Stimulated activated CD4-positive, alpha-beta T cell treated with anti-CD3 and anti-CD28 coated beads, Interleukin-15, amount 100 ng/mL, for 1 hour (primary cell): ENCODE measurements at places on chromosomes 1 and 21.

DNA sequence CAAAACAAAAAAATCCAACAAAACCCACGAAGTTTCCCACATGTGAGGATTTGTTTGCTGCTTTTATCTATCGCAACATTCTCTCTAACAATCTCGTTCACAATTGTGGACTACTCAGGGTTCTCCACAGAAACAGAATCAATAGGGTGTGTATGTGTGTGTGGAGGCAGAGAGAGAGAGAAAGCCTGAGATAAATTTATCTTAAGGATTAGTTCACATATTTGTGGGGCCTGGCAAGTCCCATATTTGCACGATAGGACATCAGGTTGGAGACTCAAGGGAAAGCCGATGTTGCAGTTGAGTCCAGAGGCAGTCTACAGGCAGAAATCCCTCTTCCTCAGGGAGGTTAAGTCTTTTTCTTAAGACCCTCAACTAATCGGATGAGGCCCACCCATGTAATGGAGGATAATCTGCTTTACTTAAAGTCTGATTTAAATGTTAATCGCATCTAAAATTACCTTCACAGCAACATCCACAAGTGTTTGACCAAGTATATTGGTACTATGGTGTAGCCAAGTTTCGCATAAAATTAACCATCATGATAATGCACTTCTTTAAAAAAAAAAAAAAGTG is 31.7 kb downstream of the ADAMTS1 start:
- DNase-seq = no peak

DNA sequence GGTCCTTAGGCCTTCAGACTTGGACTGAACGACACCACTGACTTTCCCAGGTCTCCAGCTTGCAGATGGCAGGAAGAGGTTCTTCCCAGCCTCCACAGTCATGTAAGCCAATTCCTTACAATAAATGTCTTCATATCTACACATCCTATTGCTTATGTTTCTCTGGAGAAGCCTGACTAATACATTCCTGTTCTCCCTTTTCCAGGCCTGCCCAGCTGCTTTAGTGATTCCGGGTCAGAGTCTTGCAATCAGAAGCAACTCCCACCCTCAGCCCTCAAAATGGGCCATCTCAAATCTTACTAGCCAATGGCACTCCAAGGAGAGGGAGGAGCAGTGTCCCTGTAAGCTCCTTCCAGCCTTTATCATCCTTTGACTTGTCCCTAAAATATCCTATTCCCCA is 16.4 kb upstream of the CPT2 start:
- DNase-seq = no peak

- DNase-seq = peak; percentile 84
These were observed at the start of gene CLSTN1 for GRCh38 chr1:9823943-9824701. Gene CLSTN1 (minus strand): TSS chr1:9823965. CDS start chr1:9823733, 232 bp downstream.

- no peak for DNase-seq
These were observed 15.2 kb upstream of the LGALS8 start for GRCh38 chr1:236508593-236509027.

GRCh38 chr1:21175670-21176581 is 771 bp downstream of the EIF4G3 start:
- DNase-seq = peak; percentile 7

DNA sequence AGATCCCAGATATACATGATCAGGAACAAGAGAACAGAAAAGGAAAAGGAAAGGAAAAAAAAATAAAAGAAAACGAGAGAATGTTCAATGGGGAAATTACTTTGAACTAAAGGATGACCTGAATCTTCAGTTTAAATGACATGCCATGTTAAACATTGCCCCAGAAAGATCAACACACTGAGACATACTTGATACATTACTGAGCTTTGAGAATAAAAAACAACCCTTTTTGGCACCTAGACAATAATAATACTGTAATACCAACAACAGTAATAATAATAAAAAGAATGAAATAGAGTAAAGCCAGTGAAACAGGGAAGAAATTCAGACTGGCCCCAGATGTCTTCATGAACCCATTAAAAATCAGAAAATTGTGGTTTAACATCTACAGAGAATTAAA is 44.8 kb downstream of the CLIC6 start:
- DNase-seq = no peak

DNA sequence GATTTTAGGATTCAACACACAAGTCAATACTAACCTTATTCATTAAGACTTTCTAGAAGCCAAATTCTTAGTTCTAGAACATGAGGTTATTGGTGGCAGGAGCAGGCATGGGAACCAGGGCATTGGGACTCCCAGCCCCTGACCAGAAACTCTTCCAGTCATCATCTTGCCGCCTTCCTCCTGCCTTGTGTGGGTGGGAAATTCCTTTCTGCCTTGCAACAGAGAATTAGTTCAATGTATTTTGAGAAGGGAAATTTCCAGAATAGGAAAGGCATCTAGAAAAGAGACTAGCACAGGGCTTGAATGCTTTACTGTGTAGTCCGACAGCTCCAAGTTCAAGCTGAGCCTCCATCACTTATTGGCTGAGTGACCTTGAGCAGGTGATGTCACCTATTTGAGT is 8.7 kb downstream of the GRHL3 start:
- DNase-seq = no peak

DNA sequence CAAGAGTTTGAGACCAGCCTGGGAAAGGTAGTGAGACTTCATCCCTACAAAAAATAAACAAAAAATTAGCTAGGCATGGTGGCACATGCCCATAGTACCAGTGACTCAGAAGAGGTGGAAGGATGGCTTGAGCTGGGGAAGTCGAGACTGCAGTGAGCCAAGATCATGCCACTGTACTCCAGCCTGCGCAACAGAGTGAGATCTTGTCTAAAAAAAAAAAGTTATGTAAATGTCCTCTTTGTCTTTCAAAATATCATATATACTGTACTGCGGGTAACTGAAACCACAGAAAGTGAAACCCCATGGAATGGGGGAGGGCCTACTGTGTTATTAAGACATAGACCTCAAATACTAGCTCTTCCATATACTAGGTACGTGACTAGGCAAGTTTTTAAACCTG is 20.8 kb downstream of the ACADM start:
- DNase-seq = no peak

DNA sequence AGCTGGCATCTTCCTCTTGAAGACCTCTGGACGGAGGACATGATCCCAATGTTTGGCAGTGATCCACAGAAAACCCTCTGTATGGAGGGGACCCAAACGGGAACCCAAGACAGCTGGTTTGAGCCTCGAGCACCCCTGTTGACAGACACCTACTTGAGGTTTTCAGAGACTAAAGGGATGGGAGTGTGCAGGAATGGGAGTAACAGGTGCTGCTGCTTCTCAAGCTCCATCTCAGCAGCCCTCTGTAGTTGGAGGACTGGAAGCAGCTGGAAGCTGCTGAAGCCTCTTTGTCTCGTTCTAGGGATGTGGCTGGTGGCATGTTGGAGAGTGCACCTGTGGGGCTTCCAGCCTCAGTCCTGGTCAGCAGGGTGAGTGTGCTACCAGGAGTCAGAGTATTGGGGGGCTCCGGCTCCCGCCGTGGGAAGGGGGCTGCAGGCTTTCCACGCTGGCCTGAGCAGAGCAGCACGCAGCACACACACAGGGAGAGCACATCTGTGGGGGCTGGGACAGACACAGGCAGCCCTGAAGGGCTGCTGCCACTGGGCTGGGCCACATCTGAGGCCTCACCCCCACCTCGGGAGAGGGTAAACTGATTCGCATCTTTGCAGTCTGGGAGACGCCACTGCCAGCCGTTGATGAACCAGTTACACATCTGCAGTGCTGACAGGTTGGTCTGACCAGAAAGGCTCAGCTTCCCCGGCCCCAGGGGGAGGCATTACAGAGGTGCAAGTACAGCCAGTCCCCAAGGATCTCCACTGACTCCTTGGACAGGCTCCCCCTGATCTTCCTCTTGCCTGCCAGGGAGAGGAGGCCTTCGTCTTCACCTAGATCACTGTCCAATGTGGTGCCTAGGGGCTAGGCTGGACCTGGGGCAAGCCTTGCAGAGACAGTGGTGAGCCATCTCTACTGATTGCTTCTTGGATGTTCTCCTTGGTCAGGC is 56.6 kb downstream of the ADSS2 start:
- no peak for DNase-seq

GRCh38 chr1:93670141-93670540 is 11.5 kb downstream of the BCAR3 start:
- DNase-seq = no peak

- no peak for DNase-seq
These were observed 10.9 kb upstream of the UBR4 start for GRCh38 chr1:19220991-19221390.

DNA sequence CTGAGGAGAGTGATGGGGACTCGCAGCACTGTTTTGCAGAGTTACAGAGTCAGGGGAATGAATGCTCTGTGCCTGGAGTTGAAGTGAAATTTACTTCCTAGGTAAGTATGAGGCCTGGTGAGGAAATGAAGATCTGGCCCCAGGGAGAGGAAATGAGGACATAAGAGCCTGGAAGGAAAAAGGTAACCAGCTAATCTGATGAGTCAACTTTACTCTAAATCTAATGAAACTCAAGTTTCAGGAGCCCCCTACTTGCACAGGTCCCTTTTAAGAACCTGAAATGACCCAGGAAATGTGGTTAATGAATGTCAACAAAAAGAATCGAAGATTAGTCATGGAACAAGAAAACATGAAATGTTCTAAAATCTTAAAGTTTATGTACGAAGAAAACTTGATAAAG is 599.0 kb downstream of the AGBL4 start:
- no peak for DNase-seq

DNA sequence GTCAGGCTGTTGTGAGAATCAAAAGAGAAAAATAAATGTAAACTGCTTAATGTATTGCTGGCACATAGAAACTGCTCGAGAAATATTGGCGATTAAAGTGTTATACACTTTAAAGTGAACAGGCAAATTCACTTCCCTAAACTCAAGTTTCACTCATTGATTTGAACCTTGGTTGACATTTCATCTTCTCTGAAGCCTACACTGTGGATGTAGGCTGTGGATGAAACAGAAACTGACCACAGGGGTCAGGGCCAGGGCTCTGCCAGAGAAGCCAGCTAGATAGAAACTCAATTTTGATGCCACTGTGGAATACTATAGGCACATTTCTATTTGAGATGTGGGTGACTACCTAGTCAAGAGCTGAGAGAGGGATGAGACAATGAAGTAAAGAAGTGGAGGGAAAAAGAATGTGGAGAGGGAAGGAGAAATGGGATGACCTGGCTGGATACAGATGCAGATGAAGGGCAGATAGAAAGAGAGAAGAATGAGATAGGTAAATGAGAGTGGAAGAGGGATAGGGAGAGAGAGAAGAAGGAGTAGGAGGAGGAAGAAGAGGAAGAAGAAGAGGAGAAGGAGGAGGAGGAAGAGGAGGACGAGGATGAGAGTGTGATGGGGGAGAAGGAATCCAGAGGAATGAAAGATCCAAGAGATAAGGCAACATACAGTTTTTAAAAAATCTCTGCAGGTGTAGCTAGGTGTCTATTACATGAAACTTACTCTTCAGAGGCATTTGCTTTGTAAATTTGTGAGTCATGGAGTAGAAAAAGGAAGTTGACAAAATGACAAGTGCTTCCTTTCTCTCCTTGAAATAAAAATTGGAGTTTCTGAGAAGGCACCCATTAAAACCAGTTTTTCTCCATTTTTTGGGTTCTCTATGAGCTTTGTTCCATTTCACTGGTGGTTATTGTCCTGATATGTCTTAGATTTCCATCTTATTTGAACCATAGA is 17.4 kb upstream of the CD1D start:
- no peak for DNase-seq

DNA sequence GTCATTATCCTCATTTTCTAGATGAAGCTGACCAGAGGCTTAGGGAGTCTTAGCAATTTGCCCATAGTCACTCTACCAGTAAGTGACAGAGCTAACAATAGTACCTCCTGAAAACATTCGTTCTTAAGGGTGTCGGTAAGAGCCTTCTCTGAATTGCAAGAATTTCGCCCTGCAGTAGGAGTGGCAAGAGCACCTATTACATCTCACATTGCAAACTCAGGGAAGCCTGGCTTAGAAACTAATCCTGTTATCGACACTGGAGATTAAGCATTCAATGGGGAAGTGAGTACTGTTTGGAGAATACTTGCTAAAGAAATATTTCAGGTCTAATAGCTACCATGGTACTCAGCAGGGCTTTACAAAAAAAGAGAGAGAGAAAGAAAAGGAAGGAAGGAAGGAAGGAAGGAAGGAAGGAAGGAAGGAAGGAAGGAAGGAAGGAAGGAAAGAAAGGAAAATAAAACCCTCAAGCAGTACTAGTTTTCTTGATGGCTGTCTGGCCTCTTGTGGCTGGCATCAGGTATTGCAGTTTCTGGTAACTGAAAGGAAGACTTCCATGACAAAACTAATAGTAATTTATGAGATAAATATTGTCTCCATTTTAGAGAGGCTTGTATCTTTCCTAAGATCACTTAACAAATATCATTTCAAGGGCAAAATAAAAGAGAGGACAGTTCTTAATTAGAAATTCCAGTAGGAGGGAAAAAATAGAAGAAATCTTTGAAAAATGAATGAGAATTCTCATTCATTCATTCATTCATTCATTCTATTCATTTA is 10.4 kb downstream of the C1orf226 start:
- no peak for DNase-seq

- no peak for DNase-seq
These were observed 79.4 kb downstream of the S1PR1 start for GRCh38 chr1:101316256-101316655.

- DNase-seq = no peak
These were observed 34.9 kb upstream of the GADD45A start for GRCh38 chr1:67650061-67650460.

GRCh38 chr1:178086766-178087165 is 7.1 kb upstream of the RASAL2 start:
- DNase-seq = no peak

DNA sequence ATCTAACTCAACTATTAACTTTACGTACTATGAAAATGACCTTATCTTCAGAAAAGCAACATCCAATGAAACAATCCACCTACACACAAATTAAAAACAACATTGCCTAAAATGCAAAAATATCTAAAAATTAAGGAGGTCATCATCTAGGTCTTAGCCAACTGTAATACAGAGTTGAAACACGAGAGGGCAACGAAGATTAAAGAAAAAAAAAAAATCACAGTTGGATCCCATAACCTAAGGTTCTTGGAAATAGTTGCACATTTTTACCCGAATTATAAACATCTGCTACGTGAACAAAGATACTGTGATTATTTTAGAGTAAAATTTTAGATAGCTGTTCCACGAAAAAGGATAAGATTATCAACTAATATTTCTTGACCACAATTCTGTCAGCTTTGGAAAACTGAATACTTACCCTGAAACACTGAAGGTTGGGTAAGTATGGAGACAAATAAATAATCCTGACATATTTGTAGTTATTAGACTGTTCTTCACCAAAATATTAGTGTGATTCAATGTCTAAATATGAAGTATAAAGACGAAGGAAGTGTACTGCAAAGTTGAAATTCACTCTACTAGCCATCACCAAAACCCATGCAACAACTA is 88.0 kb upstream of the AK4 start:
- DNase-seq = no peak
